Stimulated activated CD4-positive, alpha-beta T cell treated with anti-CD3 and anti-CD28 coated beads, Interleukin-4, amount 100 ng/mL, for 48 hours (primary cell): ENCODE measurements at places on chromosomes 12 and 14.
A peak's percentile ranks its signal among the peaks of the same experiment; 100 is the strongest.

- peak; percentile 75 for DNase-seq
Observed at GRCh38 chr12:124771462-124772288, 92.0 kb downstream of the SCARB1 start.

DNA sequence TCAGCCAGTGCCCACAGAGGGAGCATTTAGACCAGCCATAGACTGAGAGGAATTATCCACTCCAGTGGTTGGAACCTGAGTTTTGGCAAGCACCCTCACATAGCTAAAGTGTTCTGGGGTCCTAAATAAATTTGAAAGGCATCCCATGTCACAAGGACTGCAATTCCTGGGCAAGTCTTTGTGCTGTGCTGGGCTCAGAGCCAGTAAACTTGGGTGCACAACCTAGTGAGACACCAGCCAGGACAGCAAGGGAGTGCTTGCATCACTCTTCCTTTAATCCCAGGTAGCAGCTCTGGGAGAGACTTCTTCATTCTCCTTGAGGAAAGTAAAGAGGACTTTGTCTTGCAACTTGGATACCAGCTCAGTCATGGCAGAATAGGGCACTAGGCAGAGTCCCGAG is 142.0 kb upstream of the FSCB start:
- no peak for DNase-seq

- DNase-seq, result no peak
Observed at GRCh38 chr14:95291859-95292542, 27.7 kb downstream of the CLMN start.

DNA sequence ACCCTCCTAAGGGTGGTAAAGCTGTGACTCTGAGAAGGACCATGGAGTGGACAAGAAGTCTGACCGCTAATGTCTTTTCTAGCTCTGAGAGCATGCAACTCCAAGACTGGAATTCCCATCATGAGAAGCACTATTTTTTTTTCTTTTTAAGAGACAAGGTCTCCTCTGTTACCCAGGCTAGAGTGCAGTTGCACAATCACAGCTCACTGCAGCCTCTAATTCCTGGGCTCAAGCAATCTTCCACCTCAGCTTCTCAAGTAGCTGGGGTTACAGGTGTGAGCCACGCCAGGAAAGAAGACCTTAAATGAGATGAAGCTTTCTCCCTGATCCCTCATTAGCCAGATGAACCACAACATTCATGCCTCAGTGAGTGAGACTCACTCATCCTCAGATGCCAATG is 19.2 kb downstream of the VDR start:
- DNase-seq, result no peak

GRCh38 chr12:13241833-13242488 is 45.4 kb downstream of the EMP1 start:
- DNase-seq, result no peak

- no peak for DNase-seq
Observed at GRCh38 chr14:106346534-106347290, 820.3 kb downstream of the TMEM121 start.
